ENCODE measurements at places on chromosomes 2 and 18. TPM values are rescaled to one million over a fixed set of nuclear protein-coding genes. Genes with fewer than 3 reads are reported as not detected.

DNA sequence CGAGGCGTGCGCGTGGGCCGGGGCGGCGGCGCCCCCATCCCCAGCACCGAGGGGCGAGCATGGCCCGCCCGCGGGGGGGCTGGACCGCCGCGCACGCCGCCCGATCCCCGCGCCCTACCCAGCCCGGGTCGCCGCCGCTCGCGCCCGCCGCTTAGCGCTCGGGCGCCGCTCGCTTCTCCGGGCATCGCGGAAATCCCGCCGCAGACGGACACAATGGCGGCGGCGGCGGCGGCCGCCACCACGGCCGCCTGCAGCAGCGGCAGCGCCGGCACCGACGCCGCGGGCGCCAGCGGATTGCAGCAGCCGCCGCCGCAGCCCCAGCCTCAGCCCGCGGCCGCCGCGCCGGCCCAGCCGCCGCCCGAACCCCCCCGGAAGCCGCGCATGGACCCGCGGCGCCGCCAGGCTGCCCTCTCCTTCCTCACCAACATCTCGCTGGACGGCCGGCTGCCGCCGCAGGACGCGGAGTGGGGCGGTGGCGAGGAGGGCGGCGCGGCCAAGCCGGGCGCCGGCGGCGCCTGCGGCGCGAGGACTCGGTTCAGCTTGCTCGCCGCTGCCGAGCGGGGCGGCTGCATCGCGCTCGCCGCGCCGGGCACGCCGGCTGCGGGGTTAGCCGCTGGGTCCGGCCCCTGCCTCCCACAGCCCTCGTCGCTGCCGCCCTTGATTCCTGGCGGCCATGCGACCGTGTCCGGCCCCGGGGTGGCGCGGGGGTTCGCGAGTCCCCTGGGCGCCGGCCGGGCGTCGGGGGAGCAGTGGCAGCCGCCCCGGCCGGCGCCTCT lies 453 bp downstream of the CABLES1 start:
- no peaks in the 10 kb centered on the region for H3K36me3 ChIP-seq
- peaks cover 53% of the 10 kb centered on the region for H3K4me1 ChIP-seq
- peak; percentile 39 for DNase-seq

DNA sequence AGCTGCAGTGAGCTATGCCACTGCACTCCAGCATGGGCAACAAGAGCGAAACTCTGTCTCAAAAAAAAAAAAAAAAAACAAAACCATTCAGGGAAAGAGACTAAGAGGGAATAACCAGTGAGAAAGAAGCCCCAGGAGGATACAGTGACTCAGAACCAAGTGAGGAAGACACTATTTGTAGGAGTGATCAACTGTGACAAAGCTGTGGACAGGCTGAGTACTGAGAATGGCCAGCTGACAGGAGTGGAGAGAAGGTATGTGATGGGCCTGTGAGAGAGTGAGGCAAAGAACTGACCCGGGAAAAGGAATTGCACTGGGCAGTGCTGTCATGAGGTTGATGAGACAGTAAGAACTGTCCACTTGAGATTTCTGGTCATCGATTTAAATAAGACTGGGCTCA lies 6.7 kb upstream of the LCT start:
- no peak overlapping the region for H3K27ac ChIP-seq
- H3K36me3 ChIP-seq: no peaks in the 10 kb centered on the region
- H3K27me3 ChIP-seq: no peaks in the 10 kb centered on the region
- DNase-seq: no peak

CNTNAP5 gene
- not detected for total RNA-seq

CCDC68 gene
- total RNA-seq: 17.5 TPM

KIAA1328 gene
- 7.4 TPM for total RNA-seq

PRSS56 gene
- total RNA-seq: not detected

Measured in liver (tissue), 10 donors.